NCI-H510A treated with DMSO at 0.1 percent for 48 hours (cell line): ENCODE measurements at places on chromosomes 2 and 18.
A peak's percentile ranks its signal among the peaks of the same experiment; 100 is the strongest.

DNA sequence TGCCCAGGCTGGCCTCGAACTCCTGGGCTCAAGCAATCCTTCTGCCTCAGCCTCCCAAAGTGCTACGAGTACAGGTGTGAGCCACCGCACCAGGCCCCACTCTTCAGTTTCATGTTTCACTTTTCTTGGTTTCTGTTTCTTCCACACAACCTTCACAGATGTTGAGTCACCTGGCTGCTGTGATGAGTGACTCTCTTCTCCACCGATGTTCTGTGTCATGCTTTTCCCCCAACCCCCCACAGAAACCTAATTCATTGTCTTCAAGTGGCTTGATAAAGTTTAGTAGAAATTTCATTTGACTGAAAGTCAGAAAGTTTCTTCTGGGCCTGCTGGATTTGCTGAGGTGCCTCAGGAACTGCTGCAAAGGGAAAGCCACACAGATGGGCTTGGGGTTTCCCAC lies 78.5 kb downstream of the SPHKAP start:
- no peak for DNase-seq

DNA sequence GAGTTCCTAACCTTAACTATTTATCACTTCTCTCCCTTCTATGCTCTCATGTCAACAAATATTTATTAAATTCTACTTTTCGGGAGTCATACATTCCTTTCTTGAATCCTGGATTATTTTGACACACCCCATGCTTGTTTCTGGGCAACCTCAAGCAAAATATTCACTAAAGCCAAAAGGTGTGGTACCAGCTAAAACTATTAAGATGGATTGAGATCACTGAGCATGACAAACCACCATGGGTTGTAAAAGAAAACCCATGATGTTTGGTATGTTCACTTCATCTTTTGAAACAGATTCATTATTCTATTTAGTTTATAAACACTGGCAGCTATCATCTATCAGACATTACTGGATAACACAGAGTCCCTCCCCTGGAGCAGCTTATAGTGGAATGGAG lies 32.5 kb downstream of the DPP4 start:
- no peak for DNase-seq

DNA sequence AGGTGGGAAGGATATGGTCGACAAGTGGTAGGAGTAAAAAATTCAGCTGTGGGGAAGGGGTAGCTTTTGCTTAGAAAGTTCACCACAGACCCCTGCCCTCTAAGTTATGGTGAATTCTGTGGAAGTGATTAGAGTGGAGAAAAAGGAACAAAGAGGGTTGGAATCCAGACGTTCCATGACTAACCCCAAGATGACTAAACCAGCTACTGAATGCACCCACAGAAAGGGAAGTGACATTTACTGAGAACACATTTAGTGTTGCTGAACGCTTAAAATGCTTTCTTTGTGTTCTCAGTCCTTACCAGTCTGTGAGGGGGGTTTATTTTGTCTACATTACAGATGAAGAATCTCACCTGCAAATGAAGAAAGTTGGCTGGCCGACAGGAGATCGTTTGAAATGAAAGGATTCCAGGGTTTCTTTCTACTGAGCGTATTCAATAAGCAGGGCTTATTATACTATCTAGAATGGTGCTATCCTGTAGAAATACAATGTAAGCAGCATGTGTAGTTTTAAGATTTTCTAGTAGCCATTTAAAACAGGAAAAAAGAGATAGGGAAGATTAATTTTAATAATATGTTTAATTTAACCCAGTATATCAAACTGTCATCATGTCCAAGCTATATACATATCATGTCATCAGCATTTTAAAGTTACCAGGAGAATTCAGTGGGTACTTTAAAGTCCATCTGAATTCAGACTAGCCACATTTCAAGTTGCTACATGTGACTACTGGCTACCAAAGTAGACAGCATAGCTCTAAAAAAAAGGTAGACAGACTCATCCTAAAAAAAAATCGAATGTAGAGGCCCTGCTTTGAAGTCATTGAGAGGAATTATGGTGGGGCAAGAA lies 60.1 kb downstream of the LIMS1 start:
- DNase-seq: no peak

GRCh38 chr2:230824406-230824978 lies 40.2 kb upstream of the ITM2C start:
- peak; percentile 97 for DNase-seq

DNA sequence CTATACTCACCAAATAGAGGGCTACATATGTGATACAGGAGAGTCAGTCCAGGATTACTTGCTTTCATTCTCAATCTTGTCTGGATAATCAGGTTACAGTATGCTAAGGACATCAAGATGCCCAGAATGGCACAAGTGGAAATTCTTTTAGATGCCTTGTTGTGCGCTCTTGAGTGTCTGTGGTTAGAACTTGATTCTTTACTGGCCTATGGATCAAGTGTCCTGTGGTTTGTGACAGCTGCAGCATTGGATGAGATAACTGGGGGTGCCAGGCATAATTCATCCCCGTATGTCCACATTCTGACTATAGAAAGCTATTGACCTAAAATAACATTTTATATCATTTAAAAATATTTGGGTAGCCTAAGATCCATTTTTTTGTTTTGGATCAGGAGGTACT lies 40.1 kb downstream of the CDC42EP3 start:
- DNase-seq: peak; percentile 40

DNA sequence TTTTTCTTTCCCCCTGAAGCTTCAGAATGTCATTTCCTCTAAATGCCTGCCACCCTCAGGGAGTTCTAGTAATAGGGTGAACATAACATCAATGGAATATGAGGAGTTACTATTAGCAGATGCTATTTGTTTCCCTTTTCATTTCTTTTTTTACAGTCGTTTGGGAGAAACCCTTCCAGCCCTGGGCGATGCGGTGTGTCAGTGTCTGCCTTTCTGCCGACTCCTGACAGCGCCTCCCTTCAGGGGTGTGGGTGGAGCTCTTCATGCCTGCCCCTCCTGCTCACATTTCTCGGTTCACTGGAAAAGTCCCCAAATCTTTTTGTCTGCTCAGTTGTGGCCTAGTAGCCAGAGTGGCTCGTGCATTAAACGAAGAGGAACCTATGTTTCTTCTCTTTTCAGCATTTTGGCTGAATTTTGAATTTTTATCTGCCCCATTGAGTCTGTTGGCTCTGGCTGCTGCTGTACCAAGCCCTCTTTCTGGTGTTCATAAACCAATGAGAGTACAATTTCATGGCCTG lies 72.3 kb downstream of the FMNL2 start:
- DNase-seq: no peak

- peak; percentile 90 for DNase-seq
These were observed 85.3 kb upstream of the EFEMP1 start for GRCh38 chr2:56008661-56009431.

GRCh38 chr2:138831691-138832090 lies 51.5 kb upstream of the NXPH2 start:
- no peak for DNase-seq
